Activated CD8-positive, alpha-beta memory T cell treated with anti-CD3 and anti-CD28 coated beads for 24 hours (primary cell): ENCODE measurements at places on chromosomes 1 and 21.

GRCh38 chr1:53402891-53403655 is 56.1 kb upstream of the DMRTB1 start:
- DNase-seq = no peak

DNA sequence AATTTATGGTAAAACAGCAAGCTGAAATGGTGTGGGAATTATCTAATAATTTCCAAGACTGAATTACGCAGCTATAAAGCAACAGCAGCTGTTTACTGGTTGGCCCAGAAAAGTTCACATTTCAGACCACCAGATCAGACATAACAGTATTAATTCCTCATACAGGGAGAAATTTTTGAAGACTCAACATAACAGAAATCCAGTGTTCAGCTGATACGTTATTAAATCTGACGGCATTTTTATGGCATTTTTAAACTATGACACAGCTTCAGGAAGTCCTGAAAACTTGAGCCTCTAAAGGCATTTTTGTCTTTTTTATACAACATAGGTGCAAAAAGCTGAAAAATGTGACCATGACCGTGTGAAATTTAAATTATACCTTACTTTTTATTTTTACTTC is 91.2 kb downstream of the APP start:
- no peak for DNase-seq

DNA sequence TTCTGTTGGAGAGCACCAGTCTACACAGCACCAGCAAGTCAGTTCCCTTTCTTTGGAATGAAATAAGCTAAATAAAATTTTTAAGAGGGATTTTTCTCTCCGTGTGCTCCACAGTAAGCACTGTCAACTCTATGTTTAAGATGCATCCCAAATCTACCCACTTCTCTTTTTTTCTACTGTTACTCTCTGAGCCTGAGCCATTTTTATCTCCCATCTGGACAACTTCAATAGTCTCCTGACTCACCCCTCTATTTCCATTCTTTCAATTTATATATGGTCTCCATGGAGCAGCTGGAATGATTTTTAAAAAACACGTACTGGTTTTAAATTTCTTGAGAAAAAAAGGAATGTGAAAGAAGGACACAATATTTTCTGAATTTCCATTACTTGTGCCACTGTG is 24.7 kb upstream of the CCT8 start:
- DNase-seq = no peak

DNA sequence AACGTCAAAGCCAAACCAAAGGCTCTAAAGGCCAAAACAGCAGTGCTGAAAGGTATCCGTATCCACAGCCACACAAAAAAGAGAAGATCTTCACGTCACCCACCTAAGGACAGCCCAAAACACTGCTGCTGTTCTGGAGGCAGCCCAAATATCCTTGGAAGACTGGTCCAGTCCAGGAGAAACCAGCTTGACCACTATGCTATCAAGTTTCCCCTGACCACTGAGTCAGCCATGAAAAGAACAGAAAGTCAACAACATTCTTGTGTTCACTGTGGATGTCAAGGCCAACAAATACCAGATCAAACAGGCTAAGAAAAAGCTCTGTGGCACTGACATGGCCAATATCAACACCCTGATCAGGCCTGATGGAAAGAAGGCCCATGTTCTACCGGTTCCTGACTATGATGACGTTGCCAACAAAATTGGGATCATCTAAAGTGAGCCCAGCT is 32.1 kb downstream of the ARID4B start:
- DNase-seq = no peak

GRCh38 chr1:28506907-28507246 is 1.0 kb downstream of the RCC1 start:
- no peak for DNase-seq

GRCh38 chr1:211603191-211603701 is 24.3 kb upstream of the SLC30A1 start:
- DNase-seq = no peak

- no peak for DNase-seq
These were observed 47.2 kb downstream of the FMN2 start for GRCh38 chr1:240138867-240139266.

- no peak for DNase-seq
These were observed 4.4 kb upstream of the RHEX start for GRCh38 chr1:206048582-206048981.

DNA sequence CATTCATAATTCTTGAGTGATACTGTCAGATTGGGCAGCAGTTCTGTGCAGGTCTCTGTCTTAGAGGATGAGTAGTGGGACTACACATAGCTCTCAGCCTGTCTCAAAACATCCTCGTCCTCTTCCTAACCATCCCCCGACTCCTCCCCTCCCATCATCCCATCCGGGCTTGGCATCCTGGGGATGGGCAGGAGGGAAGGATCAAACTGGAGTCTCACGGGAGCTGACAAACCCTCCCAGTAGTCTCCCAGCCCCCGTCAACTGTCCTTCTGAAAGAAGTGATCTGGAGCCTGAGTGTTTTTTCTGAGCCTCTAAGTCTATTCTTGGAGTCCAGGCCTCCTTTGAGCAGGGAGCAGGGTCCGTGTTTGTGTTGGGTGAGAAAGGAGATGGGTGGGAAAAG is 102.0 kb downstream of the PAX7 start:
- DNase-seq = no peak

- no peak for DNase-seq
These were observed 85.2 kb downstream of the DRAM2 start for GRCh38 chr1:111054656-111055055.

DNA sequence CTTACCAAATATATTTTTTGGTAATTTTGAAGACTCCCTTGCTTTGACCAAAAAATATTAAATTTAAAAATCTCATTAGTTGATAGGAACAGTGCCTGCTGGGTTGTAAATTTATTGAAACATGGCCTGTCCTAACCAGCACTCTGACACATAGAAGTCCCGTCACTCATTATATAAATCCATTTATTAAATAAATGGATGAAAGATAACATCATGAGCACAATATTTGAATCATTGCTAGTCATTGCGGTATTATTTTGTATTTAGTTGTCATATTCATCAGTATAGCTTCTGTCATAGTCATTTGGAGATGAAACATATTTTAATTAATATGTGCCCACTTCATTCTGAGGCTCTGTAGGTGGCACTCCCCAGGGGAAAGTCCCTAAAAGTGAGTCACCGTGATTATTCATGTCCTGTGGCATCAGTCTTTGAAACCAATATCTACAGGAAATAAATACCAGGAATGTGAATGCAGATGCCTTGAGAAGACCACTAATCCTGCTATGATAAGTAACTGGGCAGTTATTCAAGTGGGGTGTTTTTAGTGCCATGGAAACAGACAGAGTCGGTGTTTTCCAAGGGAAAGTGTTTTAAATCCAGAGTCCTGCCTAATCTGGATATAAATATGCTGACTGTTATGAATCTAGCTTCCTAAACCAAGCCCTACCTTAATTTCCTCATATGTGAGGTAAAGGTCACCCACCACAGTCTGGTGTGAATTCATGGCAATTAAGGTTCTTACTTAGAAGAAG is 302.0 kb downstream of the DUSP10 start:
- no peak for DNase-seq

DNA sequence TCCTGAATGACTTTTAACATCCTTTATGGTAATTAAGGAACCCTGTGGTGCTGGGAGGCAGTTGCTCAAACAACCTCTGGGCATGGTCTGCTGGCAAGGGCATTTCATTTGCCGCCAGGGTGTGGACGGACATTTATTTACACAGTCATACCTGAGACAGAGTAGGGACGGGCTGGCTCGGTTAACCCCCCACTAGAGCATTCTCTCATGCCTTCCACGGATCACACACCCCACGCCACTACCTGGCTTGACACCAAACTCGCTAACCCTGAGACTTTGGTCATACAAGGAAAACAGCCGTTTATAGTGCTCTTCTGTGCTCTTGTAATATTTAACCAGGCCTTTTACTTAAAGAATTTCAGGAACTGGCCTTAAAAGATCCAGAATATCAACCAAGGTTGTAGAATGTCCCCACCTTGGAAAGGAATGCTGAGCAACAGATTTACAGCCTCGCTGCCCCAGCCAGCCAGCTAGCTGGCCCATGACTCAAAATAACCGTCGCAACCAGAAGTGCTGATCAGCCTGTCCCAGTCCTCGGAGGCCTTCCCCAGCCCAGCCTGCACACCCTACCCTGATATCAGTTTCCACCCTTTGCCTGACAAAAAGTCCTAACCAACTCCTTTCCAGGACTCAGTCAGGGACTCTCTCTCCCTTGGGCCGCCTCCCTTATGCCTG is 6.5 kb upstream of the PDXK start:
- no peak for DNase-seq

DNA sequence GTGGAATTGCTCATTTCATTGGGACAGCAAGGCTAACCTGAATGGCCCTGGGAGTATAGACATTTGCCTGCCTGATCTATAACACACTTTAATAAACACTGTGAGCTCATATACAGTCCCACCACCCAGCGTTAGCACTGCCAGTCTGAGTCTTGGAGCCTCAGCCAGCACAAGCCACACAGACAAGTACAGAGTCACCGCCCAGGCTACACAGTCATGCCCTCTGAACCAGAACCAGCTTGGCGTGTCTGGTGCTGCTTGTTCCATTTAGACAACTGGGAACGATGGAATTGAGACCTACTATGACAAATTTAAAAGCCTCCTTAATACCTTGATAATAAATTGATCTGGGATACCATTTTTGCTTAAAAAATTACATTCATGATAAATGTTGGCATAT is 31.6 kb downstream of the NID1 start:
- no peak for DNase-seq

- no peak for DNase-seq
These were observed 153.8 kb downstream of the PTPRU start for GRCh38 chr1:29390075-29390474.

GRCh38 chr21:30306884-30307283 is 13.2 kb downstream of the KRTAP26-1 start:
- no peak for DNase-seq
